Astrocyte of the cerebellum (primary cell): ENCODE measurements at places on chromosomes 12 and 14.

DNA sequence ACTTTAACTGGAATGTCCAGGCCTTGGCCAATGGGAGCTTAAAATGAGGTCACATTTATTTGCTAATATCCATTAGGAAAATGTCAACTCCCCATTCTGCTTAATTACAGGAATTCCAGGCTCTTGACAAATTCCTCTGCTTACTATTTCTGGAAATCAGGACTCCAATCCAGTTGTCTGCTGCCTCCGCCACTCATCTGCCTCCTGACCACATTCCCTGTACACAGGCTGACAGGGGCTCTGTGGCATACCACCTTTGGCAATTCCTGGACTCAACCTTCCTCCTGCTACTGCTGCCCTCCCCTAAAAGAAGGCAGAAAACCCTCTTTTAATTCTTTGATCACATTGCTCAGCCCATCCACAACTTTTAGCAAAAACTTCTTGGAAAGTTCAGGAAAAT, 37.9 kb downstream of the KICS2 start:
- DNase-seq, result no peak

GRCh38 chr12:117517219-117517739, 155.9 kb upstream of the NOS1 start:
- no peak for DNase-seq

GRCh38 chr12:56348776-56349175, 10.1 kb downstream of the IL23A start:
- no peak for DNase-seq

DNA sequence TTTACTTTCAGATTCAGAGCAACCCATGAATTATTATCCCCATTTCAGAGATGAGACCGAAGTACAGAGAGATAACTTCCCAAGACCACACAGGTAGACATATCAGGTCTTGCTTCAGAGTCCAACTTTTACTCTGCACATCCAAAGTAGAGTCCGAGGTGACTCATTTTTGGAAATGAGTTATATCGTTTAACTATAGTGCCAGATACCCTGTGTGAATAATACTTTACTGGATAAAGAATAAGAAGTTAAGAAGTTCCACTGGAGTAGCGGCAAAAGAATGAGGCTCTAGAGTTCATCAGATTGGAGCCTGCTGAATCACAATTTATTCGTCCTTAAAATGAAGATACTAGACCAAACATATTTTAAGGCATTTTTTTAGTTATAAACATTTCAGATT, 124.7 kb downstream of the EPS8 start:
- DNase-seq, result no peak

- DNase-seq, result no peak
Observed at GRCh38 chr12:39116861-39117260, 211.5 kb upstream of the CPNE8 start.

DNA sequence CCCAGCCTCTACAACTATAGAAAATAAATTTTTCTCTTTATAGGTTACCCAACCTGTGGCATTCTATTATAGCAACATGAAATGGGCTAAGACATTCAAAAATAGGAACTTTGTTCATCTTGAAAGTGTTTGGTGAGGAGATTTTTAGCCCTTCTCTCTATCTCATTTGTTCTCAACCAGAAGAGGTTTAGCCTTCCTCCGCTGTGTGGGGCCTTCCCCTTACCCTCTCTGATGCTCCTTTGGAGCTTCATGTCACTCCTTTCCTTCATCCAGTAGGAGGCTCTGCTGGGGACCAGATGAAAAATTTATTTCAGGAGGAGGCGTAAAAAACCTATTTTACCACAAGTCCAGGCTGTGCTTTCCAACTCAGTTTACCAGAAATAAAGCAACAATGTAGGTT, 94.1 kb downstream of the RTN1 start:
- no peak for DNase-seq

- DNase-seq, result no peak
Observed at GRCh38 chr12:109875572-109876131, 4.7 kb downstream of the GLTP start.

GRCh38 chr12:50647479-50647878, 116.4 kb upstream of the ATF1 start:
- DNase-seq, result no peak

- no peak for DNase-seq
Observed at GRCh38 chr14:91509878-91510170, 286 bp downstream of the PPP4R3A start.

DNA sequence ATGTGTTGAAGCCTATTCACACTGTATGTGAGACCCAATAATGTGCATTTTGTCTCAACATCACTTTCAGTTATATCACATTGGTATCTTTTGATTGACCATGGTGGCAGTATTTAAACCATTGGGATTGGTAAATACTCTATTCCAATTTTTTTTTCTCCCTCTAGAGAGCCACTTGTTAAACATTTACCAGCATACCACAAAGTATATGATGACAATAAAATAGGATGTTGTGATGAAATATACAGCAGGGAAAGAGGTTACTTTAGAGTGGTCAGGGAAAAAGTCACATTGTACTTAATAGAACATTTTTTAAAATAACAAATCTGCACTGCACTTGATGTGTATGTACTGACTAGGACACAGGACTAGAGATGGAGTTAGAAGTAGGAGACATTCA, 5.6 kb upstream of the LIN7A start:
- DNase-seq, result no peak

- no peak for DNase-seq
Observed at GRCh38 chr14:63912286-63912685, 59.5 kb downstream of the SYNE2 start.

- DNase-seq, result no peak
Observed at GRCh38 chr12:43357141-43357540, 194.9 kb downstream of the ADAMTS20 start.

- no peak for DNase-seq
Observed at GRCh38 chr14:90785471-90785870, 30.8 kb downstream of the TTC7B start.

- no peak for DNase-seq
Observed at GRCh38 chr14:69317780-69318179, 57.8 kb downstream of the GALNT16 start.

GRCh38 chr14:22332686-22333421, 256.2 kb downstream of the DAD1 start:
- no peak for DNase-seq

DNA sequence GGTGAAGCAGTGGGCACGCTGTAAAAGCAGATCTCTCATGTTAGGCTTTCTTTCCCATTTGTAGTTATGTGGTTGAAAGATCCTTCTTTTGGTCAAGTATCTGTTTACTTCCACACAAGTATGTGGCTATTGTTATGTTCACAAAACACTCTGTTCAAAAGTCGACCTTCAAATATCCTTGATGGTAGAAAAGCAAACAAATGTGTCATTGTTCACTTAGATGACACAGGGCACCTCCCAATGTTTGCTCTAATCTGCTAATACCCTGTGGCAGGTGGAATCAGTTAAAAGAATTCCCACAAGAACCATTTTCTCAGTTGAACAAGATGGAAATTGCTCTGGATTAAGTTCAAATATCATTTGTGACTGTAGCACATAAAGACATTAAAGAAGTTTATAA, 43.6 kb upstream of the NAA30 start:
- DNase-seq, result no peak

DNA sequence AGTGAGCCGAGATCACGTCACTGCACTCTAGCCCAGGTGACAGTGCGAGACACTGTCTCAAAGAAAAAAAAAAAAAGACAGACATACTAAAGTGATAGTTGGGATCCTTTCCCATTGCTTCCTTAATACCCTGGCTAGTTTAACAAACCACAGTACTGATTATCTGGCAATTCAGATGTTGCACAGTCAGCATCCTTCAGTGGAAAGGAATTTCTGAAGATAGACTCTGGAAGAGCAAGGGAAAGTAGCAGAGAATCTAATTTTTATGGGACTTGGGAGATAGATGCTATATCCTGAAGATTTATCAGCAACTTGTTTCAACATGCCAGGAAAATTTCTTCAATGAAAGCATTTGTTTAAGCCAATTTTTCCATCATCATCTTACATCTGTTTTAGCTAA, 6.5 kb upstream of the PPFIBP1 start:
- no peak for DNase-seq

DNA sequence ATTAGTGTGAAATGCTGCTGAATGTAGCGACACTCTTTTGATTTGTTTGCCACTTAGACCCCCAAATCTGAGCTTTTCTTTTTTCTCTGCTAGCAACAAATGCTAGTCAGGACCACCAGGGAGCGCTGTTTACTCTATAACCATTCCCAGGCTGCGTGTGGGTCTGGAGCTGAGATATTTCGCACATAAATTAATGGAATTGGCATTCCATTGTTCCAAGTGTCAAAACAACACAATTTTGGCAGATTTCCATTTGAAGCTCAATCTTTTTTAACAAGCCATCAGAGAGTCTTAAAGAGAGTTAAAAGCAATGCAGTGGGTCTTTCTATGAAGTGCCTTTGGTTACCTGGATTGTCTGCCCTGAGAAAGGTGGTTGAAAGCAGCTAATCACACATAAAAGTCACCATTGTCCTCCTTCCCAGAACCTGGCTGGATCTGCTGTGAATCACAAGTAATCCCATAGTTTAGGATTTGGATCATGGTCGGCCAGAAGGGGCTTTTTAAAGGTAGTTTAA, 7.4 kb upstream of the TMEM132C start:
- no peak for DNase-seq

- DNase-seq, result no peak
Observed at GRCh38 chr12:16198884-16199283, 78.6 kb downstream of the SLC15A5 start.

DNA sequence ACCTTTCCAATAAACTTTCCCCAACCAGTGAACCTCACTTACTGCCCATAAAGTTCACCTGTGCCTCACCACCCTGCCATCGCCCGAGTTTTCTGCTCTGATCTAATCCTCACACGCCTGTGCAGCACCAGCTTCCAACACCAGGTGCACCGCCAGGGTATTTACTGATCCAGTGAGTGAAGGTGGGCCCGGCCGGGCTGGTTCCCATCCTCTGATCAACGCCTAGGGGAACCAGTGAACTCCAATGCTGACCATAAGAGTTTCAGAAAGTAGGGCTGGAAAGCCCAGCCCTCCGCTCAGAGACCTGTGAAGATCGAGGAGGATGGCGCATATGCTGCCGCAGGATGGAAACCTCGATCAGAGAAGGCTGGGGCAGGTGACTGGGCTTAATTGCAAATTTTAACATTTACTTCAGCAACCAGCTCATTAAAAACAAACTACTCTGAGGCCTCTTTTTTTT, 685 bp upstream of the MYL6B start:
- DNase-seq, result no peak

GRCh38 chr14:24966579-24966964, 83.4 kb downstream of the STXBP6 start:
- DNase-seq, result no peak

- peak; percentile 48 for DNase-seq
Observed at GRCh38 chr12:106195621-106196027, 52.2 kb downstream of the CKAP4 start.

GRCh38 chr12:32444895-32445294, 45.5 kb downstream of the FGD4 start:
- peak; percentile 87 for DNase-seq

GRCh38 chr12:29148596-29148910, 525 bp upstream of the FAR2 start:
- no peak for DNase-seq

DNA sequence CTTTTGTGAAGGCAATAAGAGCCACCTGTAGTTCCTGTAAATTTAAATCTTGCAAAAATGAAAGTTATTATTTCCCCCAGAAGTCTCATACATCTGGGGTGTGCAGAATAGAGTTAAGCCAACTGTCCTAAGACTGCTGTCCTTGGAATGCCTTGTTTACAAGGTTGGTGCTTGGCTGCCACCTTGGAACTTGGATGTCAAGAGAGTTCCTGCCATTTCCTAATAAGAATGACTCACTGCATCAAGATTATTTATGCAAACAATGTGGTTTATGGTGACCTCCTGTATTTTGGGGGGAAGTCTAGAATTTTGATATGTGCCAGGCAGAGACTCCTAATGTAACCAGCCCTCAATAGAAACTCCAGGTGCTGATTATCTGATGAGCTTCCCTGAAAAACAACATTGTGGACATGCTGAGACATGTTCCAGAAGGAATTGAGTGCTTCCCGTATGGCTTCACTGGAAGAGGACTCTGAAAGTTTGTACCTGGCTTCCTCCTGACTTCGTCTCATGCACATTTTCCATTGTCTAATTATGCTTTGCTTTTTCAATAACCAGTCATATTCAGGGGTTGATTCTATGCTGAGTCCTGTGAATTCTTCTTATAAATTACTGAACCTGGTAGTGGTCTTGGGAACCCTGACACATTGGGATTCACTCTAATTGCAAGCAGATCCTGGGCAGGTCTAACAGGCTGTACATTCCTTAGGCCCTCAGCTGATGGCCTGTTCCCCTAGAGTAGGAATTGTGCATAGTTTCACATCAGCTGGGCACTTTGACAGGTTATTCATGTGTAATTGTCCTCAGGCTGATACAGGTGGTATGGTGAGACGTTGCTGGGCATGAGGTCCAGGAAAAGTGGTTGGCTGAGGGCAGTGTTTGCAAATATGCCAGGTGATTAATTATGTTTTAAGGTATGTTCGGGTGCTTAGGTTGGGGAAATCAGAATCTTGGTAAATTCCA, 1370.7 kb upstream of the TMEM132C start:
- DNase-seq, result no peak

GRCh38 chr12:66129934-66130266, 650 bp downstream of the LLPH start:
- no peak for DNase-seq

DNA sequence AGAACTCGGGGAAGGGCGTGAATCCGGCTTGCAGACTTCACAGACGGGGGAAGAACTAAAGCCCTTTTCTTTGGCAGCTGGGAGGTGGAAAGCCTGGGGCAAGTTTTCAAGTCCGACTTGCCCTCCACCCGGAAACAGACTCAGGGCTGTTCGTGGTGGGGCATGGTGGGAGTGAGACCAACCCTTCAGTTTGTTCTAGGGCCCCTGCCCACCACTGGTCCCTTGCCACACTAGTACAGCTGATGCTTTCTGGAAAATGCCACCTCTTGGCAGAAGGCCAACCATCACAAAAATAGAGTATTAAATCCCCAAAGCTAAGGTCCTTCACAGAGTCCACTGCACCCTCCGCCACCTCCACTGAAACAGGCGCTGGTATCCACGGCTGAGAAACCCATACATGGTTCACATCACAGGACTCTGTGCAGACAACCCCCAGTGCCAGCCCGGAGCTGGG, 50.4 kb upstream of the DDX11 start:
- no peak for DNase-seq

GRCh38 chr12:4763549-4763948, 43.3 kb downstream of the GALNT8 start:
- no peak for DNase-seq

GRCh38 chr12:46101485-46101869, 111.1 kb upstream of the SCAF11 start:
- no peak for DNase-seq

DNA sequence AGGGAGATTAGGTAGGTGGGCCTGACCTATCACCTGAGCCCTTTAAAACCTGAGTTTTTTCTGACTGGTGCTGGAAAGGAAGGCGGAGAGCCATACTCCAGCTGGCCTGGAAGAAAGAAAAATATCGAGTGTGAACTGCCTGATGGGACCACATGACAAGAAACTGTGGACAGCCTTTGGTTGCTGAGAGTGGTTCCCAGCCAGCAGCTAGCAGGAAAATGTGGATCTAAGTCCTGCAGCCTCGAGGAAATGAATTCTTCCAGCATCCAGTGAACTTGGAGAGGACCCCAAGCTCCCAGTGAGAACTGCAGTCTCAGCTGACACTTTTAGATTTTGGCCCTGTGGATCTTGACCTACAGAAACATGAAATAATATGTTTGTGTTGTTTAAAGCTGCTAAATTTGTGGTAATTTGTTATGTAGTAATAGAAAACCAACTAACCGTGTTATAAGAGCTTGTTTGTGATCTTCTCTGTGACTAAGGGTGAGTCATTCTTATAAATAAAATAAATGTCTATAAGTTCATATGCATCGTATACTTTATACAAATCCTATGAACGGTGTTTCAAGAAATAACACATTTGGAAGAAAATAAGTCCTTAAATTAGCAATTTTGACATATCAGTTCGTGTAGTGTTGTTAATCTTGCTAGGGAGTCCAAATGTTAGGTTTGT, 359.6 kb downstream of the BMP4 start:
- no peak for DNase-seq
